B cell (primary cell): ENCODE measurements at places on chromosomes 13 and 19.
A peak's percentile ranks its signal among the peaks of the same experiment; 100 is the strongest.

DNA sequence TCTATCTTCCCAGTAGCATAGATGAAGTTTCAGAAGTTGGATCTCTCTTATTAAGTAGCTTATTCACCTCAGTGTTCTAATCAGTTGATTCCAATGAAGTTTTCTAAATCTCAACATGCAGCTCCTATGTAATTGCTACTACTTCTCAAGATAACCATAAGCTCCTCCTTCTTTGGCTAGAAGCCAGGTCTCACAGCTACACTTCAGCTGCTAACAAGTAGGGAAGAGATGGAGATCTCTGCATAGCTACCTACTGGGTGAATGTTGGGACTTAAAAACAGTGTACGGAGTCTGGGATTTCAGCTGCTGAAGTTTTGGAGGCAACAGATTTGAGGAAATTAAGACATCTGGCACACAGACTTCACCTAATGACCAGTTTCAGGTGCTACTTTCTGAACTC lies 661.0 kb downstream of the SLITRK1 start:
- DNase-seq: no peak

- no peak for DNase-seq
These were observed 49.9 kb downstream of the MBD3L2B start for GRCh38 chr19:6971366-6971765.

GRCh38 chr19:3684054-3684816 lies 16.0 kb downstream of the PIP5K1C start:
- peak; percentile 35 for DNase-seq

- peak; percentile 37 for DNase-seq
These were observed 6.9 kb downstream of the PNKP start for GRCh38 chr19:49860336-49861102.

DNA sequence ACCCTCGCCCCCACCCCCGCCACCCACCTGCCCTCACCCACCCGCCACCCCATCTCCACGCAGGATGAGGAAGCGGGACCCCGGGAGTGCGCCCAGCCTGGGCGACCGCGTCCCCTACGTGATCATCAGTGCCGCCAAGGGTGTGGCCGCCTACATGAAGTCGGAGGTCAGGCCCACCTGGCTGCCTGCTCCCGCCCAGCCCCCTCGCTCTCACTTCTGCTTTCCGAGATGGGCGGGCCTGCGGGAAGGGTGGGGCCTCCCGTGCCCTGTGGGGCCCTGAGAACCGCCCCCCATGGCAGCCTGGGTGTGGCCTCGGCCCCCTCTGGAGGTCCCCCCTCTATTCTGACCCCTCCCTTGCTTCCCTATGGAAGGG lies 3.1 kb upstream of the SPIB start:
- DNase-seq: peak; percentile 97

DNA sequence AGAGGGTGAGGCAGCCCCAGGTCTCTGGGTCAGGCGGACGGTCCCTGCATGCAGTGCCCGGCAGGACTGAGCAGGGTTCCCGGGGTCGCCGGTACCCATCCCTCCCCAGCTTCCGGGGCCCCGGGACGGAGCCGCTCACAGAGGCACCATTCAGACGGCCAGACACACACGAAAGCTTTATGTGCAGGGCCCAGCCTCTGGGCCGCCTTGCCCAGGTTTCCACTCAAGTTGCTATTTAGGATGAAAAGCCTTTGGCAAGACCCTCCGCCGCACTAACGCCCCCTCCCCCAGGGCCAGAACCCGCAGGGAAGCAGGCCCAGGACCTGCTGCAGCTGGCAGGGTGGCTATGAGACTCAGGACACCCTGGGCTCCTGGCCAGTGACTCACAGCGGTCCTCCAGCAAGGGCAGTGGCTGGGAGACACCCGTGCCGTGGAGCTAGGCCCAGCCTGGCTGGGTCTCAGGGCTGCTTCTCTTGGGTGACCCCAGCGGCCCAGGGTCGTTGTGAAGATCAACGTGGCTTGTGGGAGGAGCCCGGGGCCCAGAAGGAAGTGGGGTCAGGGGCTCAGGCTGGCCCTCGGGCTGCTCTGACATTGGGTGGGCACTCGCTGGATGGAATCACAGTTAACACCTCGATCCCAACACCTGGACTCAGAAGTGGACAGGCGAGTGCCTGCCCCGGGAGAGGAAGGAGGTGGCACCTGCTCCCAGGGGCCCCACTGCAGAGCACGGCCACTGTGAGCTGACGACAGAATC lies 4.8 kb downstream of the C19orf25 start:
- no peak for DNase-seq

DNA sequence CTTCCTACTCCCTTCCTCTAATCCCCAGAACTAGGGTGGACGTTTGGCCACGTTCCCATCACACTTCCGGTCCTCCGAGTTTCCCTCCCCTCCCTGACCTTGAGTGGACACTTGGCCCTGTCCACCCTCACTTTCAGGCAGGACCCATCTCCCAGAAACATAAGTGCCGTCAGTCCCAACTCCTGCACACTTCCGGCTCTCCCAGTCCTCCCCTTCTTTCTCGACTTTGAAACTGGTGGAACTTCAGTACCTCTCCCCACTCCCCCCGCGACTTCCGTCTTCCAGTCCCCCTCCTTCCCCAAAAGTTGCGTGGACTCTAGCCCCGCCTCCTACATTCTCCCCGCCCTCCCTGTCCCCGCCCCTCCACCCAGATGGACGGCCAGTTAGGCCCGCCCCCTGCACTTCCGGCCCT lies 278 bp upstream of the ZNF274 start:
- DNase-seq: no peak

GRCh38 chr19:6719992-6720368 lies 470 bp downstream of the C3 start:
- DNase-seq: no peak

DNA sequence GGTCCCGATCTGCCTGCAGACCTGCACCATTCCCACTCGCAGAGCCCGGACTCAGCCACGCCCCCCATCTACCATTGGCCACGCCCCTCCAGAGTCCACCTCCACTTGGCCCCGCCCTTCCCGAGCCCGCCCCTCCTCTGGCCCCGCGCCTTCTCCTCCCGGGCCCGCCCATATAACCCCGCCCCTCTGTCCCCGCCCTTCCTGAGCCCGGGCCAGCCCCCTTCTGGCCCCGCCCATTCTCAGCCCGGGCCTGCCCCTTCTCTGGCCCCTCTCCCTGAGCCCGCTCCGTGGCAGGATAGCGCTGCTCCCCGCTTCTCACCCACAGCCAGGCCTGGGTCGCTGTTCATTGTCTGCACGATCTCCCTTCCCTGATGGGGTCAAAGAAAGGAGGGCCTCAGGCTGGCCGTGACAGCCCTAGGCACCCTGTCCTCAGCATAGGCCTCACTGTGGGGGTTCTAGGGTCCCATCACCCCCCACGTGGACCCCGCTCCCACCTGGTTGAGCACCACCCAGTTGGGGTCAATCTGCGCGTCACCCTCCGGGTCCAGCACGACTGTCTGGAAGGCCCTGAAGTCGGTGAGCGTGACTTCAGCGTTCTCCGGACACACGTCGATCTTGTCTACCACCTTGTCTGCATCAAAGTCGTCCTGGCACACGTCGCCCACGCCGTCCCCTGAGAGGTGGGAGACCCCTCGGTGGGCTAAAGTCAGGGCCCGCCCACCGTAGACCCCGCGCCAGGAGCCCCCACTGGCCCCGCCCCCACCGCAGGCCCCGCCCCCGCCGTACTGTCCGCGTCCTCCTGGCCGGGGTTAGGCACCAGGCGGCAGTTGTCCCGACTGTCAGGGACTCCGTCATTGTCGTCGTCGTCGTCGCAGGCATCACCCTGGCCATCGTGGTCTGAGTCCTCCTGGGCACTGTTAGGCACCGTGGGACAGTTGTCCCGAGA lies 5.7 kb downstream of the COMP start:
- DNase-seq: peak; percentile 73

- DNase-seq: no peak
These were observed 15.4 kb downstream of the TNFAIP8L1 start for GRCh38 chr19:4654437-4655361.

- DNase-seq: no peak
These were observed 1249.4 kb upstream of the SLC10A2 start for GRCh38 chr13:104315606-104316005.

GRCh38 chr19:11680689-11681302 lies 58.0 kb downstream of the ZNF823 start:
- DNase-seq: no peak
